Endothelial cell of umbilical vein (primary cell): ENCODE measurements at places on chromosomes 2 and 18. TPM values are rescaled to one million over a fixed set of nuclear protein-coding genes. Genes with fewer than 3 reads are reported as not detected.

DNA sequence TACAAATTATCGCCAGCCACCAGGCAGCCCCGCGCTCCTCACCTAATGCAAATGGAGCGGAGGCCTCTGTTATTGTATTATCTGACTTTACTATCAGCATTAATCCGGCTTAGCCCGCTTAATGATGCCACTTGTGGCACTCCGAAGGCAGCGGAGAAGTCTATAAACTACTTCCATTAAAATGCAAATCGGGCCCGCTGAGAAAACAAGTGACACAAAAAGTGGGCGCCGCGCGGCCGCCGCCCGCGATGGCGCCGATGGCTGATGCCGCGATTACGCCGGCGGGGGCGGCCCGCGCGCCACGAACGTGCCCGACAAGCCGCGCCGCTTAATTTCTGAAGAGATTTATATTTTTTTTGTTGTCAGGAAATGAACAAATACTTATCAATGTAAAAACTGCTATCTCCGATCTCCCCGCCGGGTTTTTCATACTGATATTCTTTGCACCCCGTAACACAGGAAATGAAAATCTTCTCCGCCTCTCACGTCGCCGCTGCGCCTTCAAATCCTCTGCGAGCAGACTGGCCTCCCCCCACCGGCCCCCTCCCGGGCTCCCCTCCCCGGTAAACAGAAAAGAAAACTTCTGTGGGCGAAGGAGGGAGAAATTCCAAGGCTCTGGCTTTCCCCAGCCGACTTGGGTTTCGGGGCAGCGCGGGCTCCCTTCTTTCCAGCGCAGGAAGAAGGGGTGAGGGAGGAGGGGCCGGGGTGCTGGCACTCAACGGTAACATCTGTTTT, 221.8 kb downstream of the INSIG2 start:
- peak; percentile 48 for DNase-seq

DNA sequence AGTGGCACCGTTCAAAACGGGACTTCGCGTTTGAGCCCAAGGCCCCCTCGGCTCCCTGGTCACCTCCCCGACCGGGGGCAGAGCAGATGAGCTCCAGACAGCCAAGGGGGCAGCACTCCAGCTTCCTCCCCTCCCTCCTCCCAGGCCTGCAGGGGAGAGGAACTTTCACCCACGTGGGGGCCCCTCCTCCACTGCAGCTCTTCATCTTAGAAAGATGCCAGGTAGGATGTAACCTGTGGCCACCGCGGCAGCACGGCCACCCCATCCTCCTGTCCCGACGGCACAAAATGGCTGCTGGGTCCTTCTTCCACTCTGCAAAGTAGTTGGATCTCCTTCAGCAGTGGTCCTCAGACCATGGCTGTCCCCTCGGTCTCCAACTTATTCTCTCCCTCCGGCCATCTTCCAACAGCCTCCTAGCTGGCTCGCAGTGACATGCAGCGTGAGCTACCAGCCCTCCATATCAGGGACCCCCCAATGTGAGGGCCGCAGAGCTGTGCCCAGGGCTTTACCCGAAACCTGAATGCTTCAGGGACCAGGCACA, 94.5 kb upstream of the ID2 start:
- DNase-seq, result no peak

DNA sequence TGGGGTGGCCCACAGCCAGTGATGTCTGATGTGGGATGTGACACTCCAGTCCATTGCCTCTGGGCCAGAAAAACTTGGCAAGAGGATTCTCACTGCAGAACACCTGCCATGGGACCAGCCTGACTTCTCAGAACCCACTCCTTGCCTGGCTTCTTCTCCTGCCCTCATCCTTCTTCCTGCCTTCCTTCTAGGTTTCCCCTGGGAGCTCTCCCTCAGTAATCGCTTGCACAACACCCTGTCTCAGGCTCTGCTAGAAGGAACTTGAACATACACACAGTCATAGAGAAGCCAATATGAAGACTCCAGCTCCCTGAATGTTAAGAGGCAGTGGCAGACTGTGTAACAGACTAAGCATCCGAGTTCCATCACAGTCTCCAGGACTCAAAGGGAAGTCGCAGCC, 4.3 kb upstream of the COL6A3 start:
- no peak for DNase-seq

- no peak for DNase-seq
Observed at GRCh38 chr2:150876251-150876950, 385.3 kb downstream of the RBM43 start.

GRCh38 chr2:152566728-152567069, 150.6 kb downstream of the PRPF40A start:
- no peak for DNase-seq

- no peak for DNase-seq
Observed at GRCh38 chr2:69132960-69133590, 120.1 kb downstream of the ANTXR1 start.

DNA sequence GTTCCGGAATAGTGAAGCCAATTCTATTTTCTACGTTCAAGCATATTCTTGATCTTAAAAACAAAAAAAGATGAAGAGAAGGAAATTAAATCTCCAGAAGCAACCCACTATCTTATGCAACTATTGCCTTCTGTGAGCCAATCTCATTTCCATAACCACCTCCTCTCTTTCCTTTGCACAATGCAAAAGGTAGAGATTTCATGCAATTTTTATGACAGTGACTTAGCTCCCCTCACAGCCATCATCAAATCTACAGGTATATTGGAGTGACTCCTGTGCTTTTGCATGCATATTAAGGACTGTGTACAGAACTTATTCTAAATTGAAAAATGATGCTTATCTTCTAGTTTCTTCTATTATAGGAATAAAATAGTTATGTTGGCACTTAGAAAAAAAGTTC, 191.8 kb downstream of the DCC start:
- DNase-seq, result no peak

DNA sequence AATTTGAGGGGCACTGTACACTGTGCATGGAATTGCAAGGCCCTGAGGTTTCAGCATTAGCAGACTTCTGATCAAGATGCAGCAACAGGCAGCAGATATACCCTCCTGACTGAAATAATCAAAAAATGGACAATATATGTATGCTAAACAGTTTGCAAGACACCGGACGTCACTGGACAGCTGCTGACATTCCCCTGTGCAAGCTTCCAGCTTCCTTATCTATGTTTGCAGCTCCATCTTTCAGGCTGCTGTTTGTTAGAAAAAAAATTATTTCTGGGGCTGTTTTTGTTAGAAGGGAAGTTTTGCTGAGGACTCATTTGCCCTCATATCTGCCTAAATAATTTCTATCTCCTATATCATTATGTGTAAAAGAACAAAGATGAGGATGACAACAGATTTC, 179.5 kb upstream of the BCL2L11 start:
- no peak for DNase-seq

GRCh38 chr2:240339411-240340360, 95.8 kb upstream of the GPC1 start:
- no peak for DNase-seq

GRCh38 chr2:68943581-68944568, 8.8 kb downstream of the GKN2 start:
- DNase-seq, result peak; percentile 64

- no peak for DNase-seq
Observed at GRCh38 chr2:111194835-111195621, 74.3 kb downstream of the BCL2L11 start.

The SCYGR3 gene
- not detected in 2 replicates for total RNA-seq

The ROCK2 gene
- 54.3 and 56.5 TPM in 2 replicates for total RNA-seq

The GCKR gene
- total RNA-seq, result 0.27 and 1.2 TPM in 2 replicates

The DAW1 gene
- total RNA-seq, result 2.0 and 3.2 TPM in 2 replicates

The TRIM43 gene
- total RNA-seq, result not detected in 2 replicates

The TMEM17 gene
- 0.91 and 1.2 TPM in 2 replicates for total RNA-seq

The PSMD1 gene
- 156 and 163 TPM in 2 replicates for total RNA-seq

The FEV gene
- not detected in 2 replicates for total RNA-seq
